NCI-H2081 (cell line): ENCODE measurements at places on chromosomes 12 and 14.
A peak's percentile ranks its signal among the peaks of the same experiment; 100 is the strongest.

- DNase-seq = peak; percentile 69
Measured at GRCh38 chr12:74317078-74317601, 220.5 kb upstream of the ATXN7L3B start.

- DNase-seq = no peak
Measured at GRCh38 chr12:93484315-93484981, 17.1 kb downstream of the MRPL42 start.

- DNase-seq = no peak
Measured at GRCh38 chr14:32382704-32383103, 53.6 kb downstream of the AKAP6 start.

GRCh38 chr14:36229262-36229661, 52.7 kb upstream of the PTCSC3 start:
- DNase-seq = no peak

- no peak for DNase-seq
Measured at GRCh38 chr14:36723530-36723929, 61.9 kb downstream of the PAX9 start.

DNA sequence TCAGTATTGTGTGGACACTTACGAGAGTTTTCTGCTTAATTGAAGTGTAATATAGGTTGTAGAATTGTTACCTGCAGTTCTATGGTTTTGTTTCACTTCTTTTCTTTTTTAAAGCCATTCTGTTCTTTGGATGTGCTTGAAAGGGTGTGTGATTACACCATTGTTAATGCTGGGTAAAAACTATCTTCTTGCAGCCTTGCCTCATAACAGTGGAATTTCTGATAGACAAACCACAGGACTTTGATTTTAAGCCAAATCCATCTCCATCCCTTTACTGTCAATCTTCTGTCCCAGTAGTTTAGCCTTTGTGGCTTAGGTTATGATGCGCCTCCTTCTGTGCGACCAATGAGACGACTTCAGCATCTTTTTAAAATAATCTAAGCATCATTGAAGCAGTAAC, 182.3 kb downstream of the PELI2 start:
- DNase-seq = no peak

DNA sequence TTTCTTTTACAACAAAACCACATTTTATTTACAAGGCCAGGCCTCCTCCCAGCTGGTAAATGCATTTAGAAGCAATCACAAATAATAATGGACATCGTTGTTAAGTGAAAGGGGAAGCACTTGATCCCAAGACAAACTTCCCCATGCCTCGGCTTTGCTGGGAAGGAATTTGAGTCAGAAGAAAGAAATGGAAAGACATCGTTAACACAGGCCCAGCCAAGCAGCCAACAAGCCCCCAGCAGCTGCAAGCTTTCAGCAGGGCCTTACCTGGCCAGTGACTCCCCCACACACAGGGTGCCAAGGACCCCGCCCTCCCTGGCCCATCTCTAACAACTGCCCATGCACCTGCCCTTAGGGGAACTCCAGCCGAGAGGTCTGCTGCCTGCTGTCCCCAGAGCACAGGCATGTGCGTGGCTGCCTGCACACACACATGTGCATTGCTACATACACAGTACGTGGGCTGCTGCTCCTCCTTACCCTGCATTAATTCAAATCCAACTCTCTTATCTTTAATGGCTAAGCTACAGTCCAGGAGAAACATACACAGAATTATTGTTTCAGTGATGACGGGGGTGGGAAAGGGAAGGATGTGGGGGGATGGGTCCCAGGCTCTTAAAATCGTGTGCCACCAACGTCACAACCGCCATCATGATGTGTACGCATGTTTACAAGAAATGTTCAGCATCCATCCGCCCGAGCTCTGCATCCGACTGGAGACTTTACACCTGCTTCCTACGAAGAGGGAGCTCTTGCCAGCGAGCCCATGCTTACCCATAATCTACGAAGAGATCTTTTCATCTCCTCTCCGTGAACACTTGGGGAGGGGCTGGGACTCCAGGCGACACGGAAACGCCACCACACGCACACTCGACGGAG, 9.8 kb downstream of the BCL11B start:
- DNase-seq = no peak

- no peak for DNase-seq
Measured at GRCh38 chr14:53767566-53767965, 189.1 kb downstream of the BMP4 start.

- no peak for DNase-seq
Measured at GRCh38 chr14:95500772-95501401, 15.6 kb downstream of the SYNE3 start.

DNA sequence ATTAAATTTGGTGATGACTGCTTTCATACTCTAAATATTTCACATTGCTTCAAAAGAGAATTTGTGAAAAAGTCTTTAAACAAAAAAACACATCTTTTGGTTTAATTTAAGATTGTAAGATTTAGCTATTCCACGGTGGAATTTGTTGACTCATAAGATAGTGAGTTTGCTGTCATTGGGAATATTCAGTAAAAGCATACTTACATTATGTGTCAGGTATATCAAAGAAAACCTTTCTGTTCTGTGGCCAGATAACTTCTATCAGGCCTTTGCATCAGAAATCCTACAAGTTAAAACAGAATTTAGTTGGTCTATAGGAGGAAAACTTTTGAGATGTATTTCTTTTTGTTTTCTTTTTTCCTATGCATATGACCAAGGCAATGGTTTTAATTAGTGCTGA, 148.8 kb upstream of the E2F7 start:
- no peak for DNase-seq

GRCh38 chr12:2013527-2014223, 9.4 kb upstream of the DCP1B start:
- peak; percentile 9 for DNase-seq
